ENCODE measurements at places on chromosomes 16 and 17.

DNA sequence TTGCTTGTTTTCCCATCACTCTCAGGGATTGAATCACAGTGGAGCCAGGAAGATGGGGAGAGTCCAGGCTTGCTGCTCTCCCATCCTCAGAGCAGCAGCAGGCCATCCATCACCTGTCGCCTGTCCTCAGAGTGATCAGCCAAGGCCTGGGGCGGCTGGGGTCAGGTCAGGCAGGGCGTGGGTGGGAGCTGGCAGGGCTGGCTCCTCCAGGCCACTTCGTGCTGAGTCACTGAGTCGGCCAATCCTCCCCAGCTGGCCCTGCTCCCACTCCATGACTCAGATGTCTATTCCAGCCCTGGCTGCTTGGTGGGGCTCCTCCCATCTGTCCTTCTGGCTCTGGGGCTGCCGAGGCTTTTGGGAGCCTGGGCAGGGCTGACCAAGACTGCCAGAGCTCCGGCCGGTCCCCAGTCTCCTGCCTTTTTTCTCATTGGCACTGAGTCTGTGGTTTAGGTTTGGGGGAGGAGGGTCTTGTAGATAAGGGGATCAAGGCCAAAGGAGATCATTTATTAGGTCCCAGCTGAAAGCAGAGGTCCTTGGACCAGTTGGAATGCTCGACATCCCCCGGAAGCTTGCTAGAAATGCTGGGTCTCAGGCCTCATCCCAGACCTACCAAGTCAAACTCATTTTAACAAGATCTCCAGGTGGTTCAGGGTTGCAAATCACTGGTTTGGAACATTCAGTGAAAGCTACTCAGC is 72.7 kb downstream of the ABCC1 start:
- no peak for DNase-seq

GRCh38 chr17:21301593-21302550 is 17.4 kb downstream of the MAP2K3 start:
- DNase-seq = no peak

- DNase-seq = no peak
Measured at GRCh38 chr17:6948562-6948961, 47.3 kb upstream of the ALOX12 start.

DNA sequence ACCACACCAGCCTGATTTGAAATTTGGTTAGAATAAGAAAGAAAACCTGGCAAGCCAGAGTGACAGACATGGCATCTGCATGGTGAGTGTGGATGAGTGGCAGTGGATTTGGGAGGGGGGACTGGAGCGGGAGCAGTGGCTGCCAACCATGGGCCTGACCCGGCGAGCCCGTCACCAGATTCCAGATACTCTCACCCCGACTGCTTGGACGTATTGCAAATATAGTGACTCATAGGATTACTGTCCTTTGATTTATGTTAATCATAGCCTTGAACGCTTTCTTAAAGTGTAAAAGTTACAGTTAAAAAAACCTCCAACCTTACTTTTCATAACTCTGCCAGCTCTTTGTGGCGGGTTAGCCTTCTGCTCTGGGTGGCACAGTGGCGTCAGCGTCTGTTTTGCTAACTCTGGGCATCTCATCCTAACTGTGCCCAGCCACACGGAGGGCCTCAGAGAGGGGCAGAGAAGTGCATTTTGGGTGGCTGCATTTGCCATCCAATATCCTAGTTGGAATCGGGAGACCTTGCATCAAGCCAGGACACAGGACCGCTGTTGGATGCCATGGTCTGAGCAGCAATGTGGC is 26.8 kb upstream of the FOXK2 start:
- DNase-seq = no peak

GRCh38 chr16:20952139-20952920 is 51.8 kb downstream of the LYRM1 start:
- peak; percentile 11 for DNase-seq

DNA sequence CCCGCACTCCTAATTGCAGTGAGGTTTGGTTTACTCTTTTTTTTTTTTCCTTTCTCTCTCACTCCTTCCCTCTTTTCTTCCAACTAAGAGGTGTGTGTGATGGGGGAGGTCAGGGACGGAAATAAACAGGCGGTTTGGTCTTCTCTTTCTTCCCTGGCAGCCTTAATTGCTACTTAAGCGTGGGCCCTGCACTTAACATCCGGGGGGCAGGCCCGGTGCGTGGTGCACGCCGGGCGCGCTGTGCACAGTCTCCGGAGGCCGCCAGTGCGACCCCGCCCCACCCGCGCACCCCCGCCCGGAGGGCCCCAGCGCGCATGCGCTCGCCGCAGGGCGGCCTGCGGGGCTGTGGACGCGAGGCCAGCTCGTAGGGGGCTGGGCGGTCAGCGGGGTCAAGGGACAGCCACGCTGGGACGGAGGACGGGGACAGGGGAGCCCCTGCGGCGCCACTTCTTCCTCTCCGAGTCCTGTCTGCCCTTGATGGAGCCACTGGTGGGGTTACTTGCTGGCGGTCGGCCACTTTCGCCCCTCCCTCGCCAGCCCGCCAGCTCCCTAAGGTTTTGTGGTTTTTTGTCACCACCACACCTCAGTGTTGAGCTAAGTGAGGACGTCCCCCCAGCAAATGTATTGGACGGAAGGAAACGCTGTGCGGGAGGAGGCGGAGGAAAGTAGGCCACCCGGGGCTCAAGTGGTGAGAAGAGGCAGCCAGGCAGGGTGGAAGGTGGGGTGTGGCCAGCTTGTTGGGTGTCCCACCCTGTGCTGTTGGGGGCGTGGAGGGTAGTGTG is 120.9 kb downstream of the MRM1 start:
- DNase-seq = no peak

DNA sequence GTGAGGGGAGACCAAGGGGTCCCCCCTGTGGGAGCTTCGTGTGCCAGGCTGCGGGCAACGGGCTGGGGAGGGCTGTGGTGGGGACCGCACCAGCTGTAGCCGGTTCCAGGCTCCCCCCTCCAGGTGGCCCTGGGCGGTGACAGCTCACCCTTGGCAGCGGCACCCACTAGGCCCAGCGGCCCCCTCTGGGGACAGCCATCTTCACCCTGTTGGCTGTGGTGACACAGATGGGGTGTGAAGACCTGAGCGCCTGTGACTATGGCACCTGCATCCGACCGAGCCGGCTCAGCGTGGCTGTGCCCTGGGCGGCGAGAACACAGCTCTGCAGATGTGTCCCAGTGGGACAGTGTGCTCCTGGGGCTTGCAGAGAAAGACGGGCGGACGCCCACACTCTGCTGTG is 1.1 kb upstream of the C1QTNF8 start:
- DNase-seq = no peak

DNA sequence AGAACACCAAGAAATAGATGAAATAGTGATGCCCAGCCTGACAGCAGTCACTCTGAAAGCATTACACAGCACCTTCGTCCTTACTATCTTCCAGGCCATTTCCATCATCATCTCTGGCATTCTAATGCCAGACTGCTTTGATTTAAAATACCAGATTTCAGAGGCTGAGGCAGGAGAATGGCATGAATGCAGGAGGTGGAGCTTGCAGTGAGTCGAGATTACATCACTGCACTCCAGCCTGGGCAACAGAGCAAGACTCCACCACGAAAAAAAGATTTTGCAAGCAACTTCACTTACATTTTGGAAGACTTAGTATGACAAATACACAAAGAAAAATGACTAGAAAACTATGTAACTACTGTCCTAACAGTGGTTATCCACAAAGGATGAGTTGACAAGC is 244.0 kb downstream of the CPPED1 start:
- DNase-seq = no peak

DNA sequence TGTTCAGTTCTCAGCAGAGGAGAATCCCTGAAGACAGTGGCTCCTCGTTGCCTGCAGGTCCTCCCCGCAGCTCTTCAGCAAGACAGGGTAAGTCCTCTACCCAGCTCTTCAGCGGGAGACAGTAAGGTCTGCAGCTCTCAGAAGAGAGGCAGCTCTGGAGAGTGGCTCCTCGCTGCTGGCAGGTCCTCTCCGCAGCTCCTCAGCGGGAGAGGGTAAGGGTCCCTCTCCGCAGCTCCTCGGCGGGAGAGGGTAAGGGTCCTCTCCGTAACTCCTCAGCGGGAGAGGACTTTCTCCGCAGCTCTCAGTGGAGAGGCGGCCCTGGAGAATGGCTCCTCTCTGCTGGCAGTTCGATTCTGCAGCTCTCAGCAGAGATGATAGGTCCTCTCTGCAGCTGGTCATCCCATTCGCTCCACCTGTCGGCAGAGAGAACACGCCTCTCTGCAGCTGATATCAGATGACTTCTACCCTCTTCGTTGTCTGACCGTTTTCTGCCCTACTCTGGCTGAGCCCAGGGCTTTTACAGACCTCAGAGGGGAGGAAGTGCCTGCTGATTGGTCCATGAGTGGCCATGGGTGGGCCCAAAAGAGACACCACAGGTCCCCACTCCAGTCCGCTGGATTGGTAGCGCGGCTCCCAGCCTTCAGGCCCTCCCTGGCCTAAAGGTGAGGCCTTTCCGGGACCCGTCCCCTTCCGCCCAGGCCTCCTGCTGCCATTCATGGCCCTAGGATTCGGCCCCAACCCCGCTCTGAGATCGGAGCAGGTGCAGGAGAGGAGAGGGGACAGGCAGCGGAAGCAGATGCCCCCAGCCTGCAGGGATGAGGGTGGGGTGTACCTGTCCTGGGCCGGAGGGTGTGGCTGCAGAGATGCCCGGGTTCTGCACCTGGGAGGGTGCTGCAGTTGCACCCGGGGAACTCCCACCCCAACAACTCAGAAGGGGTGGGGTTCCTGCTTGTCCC is 11.9 kb upstream of the SHCBP1 start:
- no peak for DNase-seq

- DNase-seq = peak; percentile 94
Measured at GRCh38 chr16:30658731-30659506, 688 bp downstream of the FBRS start.

DNA sequence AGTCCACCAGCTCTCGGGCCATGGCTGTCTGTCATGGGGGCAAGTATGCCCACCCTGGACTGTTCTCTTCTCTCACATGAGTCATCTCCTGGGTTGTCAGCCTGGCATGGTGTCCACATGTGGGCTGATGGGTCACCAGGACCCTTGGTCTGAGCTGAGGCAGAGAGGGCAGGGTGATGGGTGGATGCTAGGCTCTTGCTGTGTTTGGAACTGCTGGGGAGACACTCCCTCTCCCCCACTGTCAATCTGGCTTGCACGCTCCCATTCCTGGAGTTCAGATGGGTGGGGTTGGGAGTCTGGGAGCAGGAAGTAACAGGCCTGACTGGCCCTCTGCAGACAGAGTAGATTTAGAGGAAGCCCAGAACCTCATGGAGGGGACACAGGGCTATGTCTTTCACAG is 28.9 kb downstream of the KSR1 start:
- DNase-seq = no peak

- DNase-seq = no peak
Measured at GRCh38 chr16:22970209-22970865, 156.4 kb downstream of the HS3ST2 start.

DNA sequence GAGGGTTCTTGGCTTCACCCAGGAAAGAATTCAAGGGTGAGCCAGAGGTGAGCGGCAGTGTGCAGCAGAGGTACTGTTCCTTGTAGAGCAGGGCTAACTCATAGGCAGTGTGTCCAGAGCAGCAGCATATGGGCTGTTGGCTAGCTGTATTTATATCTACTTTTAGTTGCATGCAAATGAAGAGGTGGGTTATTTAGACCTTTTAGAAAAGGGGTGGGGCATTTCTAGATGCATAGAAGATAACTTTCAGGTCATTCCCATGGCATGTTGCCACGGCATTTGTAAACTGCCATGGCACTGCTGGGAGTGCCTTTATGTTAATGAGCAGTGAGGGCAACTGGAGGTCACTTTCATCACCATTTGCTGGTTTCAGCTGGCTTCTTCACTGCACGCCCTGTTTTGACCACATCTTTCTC is 141.0 kb downstream of the STX8 start:
- no peak for DNase-seq

DNA sequence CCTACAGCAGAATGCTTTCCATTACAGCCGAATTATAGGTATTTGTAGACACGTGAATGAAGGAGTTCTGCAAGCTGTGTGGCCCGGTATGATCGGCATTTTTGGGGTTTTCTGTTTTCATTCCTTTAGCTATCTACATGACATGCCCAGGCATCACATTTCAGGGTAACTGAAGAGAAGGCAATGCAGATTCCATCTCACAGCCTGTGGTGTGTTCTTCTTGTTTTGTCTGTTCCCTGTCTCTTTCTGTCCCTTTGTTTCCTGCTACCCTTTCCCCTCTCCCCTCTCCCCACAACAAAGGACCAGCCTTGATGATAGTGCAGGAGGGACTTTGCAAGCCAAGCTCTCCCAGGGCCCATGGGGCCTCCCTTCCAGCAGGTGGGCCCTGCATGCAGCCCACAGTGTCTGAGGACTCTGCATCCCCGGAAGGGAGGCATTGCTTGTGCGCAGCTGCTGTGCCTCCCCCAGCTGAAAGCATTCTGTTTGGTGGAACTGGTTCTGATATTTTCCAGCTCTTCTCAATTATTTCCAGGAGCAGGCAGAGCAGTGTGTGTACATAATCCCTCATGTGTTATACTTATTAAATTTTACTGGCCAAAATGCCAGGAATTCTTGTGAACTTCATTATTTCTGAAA is 207.4 kb downstream of the RPTOR start:
- no peak for DNase-seq

- DNase-seq = no peak
Measured at GRCh38 chr17:65219124-65219523, 82.0 kb downstream of the RGS9 start.

DNA sequence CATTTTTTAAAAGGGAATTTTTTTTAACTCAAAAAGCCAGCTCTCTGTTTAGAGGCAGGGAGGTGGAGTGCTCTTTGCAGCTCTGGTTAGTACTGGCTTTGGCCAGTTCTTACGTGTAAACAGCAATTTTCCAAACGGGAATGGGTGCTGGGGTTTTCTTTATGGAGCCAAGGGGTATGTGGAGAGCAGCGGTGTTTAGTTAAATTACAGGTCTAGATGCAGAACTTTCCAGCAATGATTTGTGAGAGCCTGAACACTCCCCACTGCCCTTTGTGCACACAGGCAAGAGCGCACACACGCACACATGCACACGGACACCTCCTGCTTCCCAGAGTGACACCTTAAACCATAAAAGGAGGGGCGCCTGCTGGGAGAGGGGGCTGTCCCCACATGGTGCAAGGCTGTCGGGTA is 140.2 kb downstream of the MSI2 start:
- DNase-seq = no peak

DNA sequence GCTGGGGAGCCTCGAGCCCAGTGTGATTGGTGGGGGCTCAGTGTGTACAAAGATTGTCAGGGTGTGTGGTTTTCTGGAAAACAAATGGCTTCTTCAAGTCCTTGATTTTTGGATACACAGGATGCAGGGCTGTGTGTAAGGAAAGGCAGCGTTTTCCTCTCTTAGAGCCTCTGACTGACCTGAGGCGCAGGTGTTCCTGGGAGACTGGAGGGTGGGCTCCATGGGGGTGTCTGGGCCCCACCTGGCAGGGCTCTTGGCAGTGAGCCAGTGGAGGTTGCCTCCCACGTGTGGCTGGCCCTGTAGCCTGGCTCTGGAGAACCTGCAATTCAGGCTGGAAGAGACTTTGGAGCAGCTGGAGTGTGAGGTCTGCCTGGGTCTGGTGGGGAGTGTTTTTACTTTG is 5.0 kb downstream of the FOXK2 start:
- no peak for DNase-seq

All from spinal cord (tissue), 10 donors.